Renal cortex interstitium (tissue), 15 donors: ENCODE measurements at places on chromosomes 2 and 18.

DNA sequence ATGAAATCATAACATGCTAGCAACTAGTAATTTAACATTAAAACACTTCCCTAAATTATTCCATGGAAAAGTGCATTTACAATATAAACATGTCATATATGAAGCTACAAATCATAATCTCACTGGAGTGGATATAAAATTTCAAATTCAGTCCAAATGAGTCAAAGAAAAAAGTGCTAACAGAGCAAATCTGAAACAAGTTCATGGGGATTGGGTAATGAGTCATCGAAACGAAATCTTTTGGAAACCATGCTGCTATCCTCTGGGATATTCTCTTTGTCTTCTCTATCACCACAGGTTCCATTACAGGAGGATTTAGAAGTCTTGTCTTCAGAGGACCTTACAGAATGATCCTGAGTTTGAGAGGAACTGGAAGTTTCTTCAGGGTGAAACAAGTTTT is 34.1 kb downstream of the STK17B start:
- no peak for DNase-seq

- DNase-seq, result no peak
These were observed 26.4 kb upstream of the ATRAID start for GRCh38 chr2:27185331-27186026.

GRCh38 chr2:174779361-174779928 is 15.2 kb upstream of the CHRNA1 start:
- no peak for DNase-seq

- DNase-seq, result no peak
These were observed 144.8 kb upstream of the GPC1 start for GRCh38 chr2:240290432-240291336.

DNA sequence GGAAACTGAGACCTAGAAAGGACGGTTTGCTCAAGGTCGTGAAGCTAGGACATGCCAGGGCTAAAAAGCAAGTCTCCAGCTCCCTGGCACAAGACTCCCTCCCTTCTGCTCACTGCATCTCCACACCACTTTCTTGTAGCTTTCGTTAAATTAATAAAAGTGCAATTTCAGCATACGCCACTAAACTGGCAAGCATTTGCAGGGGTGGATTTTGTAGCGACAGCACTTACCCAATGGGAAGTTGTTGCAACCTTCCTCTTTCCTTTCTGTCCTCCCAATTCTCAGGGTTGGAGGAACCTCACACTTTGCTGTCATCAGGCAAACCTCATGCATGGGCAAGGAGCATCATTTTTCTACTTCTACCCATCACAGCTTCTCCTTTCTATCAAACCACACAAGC is 7.4 kb upstream of the RHOB start:
- no peak for DNase-seq

- no peak for DNase-seq
These were observed 148.7 kb upstream of the SLC1A4 start for GRCh38 chr2:64840426-64840881.

DNA sequence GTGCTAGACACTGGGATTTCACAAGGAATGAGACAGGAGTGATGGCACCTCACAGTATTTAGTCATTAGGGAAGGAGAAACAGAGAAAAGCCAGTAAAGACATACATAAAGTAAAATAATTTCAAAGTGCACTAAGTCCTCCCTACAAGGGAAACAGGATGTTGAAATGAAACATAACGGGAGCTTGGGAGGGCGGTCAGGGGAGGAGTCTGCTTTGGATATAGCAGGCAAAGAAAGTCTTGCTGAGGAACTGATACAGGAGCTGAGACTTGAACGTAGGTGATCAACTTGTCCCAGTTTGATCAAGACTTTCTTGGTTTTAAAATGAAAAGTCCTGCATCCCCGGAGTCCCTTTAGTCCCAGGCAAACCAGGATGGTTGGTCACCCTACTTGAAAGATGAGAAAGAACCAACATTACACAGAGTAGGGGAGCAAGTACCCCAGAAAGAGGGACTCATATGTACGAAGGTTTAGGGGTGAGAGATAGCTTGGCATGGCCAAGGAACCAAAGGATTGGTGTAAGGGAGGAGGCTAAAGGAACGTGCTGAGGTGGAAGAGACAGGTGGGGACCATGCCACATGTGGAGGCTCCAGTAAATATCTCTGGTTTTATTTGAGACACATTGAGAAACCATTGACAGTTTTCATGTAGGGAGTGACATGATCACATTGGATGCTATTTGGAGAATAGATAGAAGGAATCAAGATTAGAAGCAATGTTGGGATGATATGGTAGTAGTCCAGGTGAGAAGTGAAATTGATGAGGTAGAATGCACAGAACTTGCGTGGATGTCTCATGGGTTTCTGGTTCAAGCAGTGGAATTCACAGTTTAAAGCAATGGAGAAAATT is 28.4 kb downstream of the FBXO48 start:
- DNase-seq, result no peak

DNA sequence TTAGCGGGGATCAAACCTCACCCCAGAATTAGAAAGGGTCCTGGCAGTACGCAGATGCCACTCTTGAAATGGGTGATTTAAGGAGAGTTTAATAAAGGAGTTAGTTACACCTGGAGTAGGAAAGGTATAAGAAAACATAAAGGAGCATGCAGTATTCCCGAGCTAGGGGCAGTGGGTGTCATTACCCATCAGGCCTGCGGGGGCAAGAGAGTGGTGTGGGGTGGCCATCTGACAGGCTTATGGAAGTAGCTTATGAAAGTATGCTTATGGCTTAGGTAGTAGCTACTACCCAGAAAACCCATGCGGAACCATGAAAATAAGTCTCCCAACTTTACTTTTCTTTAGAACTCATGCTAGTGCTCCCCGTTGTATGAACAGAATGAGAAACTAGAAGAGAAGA is 568.9 kb upstream of the ACVR2A start:
- DNase-seq, result no peak

GRCh38 chr2:201383136-201383535 is 26.0 kb upstream of the FLACC1 start:
- DNase-seq, result no peak

DNA sequence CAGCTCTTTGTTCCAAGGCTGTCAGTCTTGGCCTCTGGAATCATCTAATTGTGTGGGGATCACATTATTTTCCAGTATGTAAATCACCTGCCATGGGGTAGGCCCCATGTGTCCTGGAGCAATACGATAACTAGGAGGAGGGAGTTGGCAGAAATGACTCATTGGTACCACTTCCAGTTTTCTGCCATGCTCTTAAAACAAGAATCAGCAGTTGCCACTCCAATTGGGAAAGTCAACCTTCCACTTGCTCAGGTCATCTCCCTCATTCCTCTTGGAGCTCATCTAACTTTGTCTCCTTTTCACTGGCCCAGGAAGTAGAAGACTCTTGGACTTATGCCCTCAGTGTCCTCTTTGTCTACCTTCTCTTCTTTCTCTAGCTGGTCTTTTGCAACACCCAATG is 487.0 kb downstream of the SLC4A3 start:
- no peak for DNase-seq

- DNase-seq, result no peak
These were observed 504.2 kb downstream of the ZEB2 start for GRCh38 chr2:144015655-144016245.

GRCh38 chr2:220241423-220241822 is 614.0 kb downstream of the SLC4A3 start:
- no peak for DNase-seq

- DNase-seq, result no peak
These were observed 41.4 kb downstream of the PKP4 start for GRCh38 chr2:158498043-158498748.

DNA sequence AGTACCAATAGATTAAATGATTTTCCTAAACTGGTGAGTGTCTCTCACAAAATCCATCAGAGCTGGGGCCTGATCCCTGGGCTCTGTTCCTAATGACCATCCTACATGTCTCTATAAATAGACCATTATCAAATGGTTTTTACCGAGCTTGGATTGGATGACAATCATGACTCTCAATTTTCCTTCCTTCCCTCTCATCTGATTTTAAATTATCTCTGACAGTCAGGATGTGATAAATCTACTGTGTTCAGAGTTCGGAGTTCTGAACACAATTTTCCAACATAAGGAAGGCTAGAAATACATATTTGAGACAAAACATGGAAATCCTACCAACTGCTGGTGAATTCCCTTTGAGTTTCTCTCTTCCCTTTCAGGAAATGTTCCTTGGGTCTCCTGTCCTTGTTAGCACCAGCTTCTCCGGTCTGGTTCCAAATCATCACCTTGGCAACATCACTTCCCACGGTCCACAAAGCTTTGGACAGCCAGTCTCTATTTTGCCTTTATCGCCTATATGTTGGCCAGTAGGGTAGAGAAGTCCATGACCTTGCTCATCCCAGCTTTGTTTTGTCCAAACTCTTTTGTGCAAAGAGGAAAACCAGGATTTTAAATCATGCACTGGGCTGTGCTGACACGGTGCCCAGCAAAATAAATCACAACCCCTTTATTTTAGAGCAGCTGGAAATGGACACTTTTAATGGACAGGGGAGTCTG is 139.6 kb upstream of the ITGA6 start:
- DNase-seq, result no peak

- no peak for DNase-seq
These were observed 89.0 kb downstream of the UGGT1 start for GRCh38 chr2:128180031-128180430.

- DNase-seq, result no peak
These were observed 44.2 kb upstream of the CDH7 start for GRCh38 chr18:65706646-65707045.

- no peak for DNase-seq
These were observed 68.0 kb downstream of the STEAP3 start for GRCh38 chr2:119291588-119292167.

GRCh38 chr2:96869281-96869821 is 529 bp downstream of the SEMA4C start:
- peak; percentile 74 for DNase-seq

GRCh38 chr2:240732911-240733622 is 41.4 kb downstream of the AQP12A start:
- no peak for DNase-seq

GRCh38 chr2:101135412-101136296 is 15.5 kb downstream of the TBC1D8 start:
- DNase-seq, result no peak

- no peak for DNase-seq
These were observed 93.6 kb downstream of the LIPG start for GRCh38 chr18:49655266-49656072.
